ENCODE measurements at places on chromosomes 12 and 14. TPM values are rescaled to one million over a fixed set of nuclear protein-coding genes. Genes with fewer than 3 reads are reported as not detected.

ISM2 gene
- not detected for total RNA-seq

RBMS2 gene
- 11.5 TPM for total RNA-seq

PSMC6 gene
- total RNA-seq = 232 TPM

SSPN gene
- total RNA-seq = 11.9 TPM

MUCL1 gene
- not detected for total RNA-seq

SLC4A8 gene
- total RNA-seq = 4.2 TPM

GRCh38 chr14:98724734-98725133, 547.3 kb downstream of the BCL11B start:
- no peak overlapping the region for H3K4me3 ChIP-seq
- H3K36me3 ChIP-seq = no peaks in the 10 kb centered on the region
- H3K27me3 ChIP-seq = peaks cover 35% of the 10 kb centered on the region
- DNase-seq = no peak
- H3K4me1 ChIP-seq = no peaks in the 10 kb centered on the region

DNA sequence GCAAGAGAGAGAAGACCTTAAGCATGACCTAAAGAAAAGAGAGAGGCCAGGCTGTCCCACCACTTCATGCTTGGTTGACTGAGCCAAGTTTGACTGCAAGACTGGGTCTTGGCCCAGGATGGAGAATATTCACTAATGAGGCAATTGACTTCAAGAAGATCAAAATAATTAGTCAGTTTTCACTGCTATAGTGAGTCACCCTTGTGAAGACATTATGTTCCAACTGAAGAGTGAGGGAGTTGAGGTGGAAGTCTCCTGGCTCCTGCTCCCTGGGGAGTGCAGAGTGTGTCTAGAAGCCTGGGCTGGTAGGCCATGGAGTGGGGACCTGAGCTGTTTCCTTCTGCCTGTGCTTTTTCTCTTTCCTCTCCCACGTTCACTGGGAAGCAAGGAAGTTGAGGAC, 117.6 kb downstream of the CACNA1C start:
- DNase-seq = no peak
- no peak overlapping the region for H3K4me3 ChIP-seq
- peaks cover 42% of the 10 kb centered on the region for H3K27me3 ChIP-seq
- no peak overlapping the region for H3K27ac ChIP-seq

GRCh38 chr12:91767237-91767636, 378.4 kb downstream of the BTG1 start:
- 0 out of 2 replicates have a peak, but pooled peaks cover 5% of the 10 kb centered on the region for H3K4me1 ChIP-seq
- no peak overlapping the region for H3K4me3 ChIP-seq
- H3K27ac ChIP-seq = no peak overlapping the region
- H3K27me3 ChIP-seq = no peaks in the 10 kb centered on the region
- no peaks in the 10 kb centered on the region for H3K36me3 ChIP-seq
- no peak for DNase-seq

- no peak overlapping the region for H3K27ac ChIP-seq
- no peaks in the 10 kb centered on the region for H3K36me3 ChIP-seq
- DNase-seq = no peak
- H3K4me3 ChIP-seq = peak overlapping the region; percentile 78
Observed at GRCh38 chr12:132558861-132559623, 51.3 kb downstream of the LRCOL1 start.

GRCh38 chr12:6336889-6337853, 4.7 kb downstream of the TNFRSF1A start:
- peak overlapping the region; percentile 100 for H3K27ac ChIP-seq
- no peaks in the 10 kb centered on the region for H3K27me3 ChIP-seq
- no peak for DNase-seq

DNA sequence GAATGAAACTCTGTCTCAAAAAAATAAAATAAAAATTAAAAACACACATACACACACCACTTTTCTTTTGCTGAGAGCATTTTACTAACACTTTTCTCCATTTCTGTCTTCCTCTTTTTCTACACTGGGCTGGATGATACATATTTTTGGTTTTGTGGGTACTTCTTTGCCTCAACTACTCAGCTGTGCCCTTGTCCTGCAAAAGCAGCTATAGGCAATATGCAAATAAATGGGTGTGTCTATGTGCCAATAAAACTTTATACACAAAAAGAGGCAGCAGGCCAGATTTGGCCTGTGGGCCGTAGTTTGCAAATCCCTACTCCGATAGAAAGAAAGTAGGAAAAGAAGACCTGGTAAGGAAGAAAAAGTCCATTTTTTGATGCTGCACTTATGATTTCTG, 6.5 kb downstream of the CLMN start:
- no peaks in the 10 kb centered on the region for H3K36me3 ChIP-seq
- H3K4me1 ChIP-seq = peaks cover 22% of the 10 kb centered on the region
- H3K27me3 ChIP-seq = no peaks in the 10 kb centered on the region
- H3K4me3 ChIP-seq = no peak overlapping the region

DNA sequence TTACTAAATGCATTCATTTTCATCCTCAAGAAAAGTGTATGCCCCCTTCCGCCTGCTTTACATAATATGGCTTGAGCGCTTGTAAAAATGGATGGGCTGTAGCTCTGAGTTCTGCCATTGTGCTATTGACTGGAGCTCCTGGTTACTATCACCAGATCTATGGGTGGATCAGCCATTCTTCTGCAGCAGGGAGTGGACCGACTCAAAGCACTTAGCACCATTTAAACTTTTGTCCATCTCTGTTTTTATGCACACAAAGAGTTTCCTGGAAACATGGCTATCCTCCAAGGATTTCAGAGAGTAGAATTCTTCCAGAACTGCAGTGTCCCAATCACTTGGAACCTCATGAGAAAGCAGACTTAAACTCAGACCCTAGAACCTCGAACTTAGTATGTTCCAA, 4.5 kb upstream of the NUMB start:
- no peaks in the 10 kb centered on the region for H3K27me3 ChIP-seq
- H3K4me1 ChIP-seq = peaks cover 42% of the 10 kb centered on the region
- no peak for DNase-seq
- H3K4me3 ChIP-seq = no peak overlapping the region
- no peaks in the 10 kb centered on the region for H3K36me3 ChIP-seq
- no peak overlapping the region for H3K27ac ChIP-seq

DNA sequence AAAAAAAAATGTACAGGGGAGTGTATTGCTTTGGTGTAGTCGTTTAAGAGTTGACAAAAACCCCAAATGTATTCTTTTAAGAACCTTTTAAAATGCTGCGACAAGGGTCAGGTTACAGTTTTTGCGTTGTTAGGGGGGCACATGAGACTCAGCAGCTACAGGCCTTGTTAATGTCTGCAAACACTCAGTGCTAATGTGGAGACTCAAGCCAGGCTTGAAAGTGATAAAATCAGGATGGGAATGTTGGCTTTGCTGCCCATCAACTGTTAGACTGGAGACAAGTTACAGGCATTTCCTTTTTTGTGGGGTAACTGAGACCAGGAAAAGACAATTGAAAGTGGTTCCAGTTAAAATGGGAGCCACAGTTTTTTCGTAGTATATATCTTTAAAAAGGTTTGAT, 84.8 kb downstream of the PRKCH start:
- DNase-seq = no peak
- H3K27ac ChIP-seq = no peak overlapping the region
- H3K27me3 ChIP-seq = no peaks in the 10 kb centered on the region
- no peaks in the 10 kb centered on the region for H3K4me1 ChIP-seq

- peak overlapping the region; percentile 85 for H3K27ac ChIP-seq
- peaks cover 31% of the 10 kb centered on the region for H3K4me1 ChIP-seq
- DNase-seq = no peak
- H3K36me3 ChIP-seq = no peaks in the 10 kb centered on the region
- H3K4me3 ChIP-seq = peak overlapping the region; percentile 27
Observed at GRCh38 chr14:58730792-58731464, 93.2 kb downstream of the DACT1 start.

GRCh38 chr12:15268927-15269552, 47.8 kb upstream of the RERG start:
- H3K4me3 ChIP-seq = no peak overlapping the region
- H3K27me3 ChIP-seq = no peaks in the 10 kb centered on the region
- peaks cover 6% of the 10 kb centered on the region for H3K4me1 ChIP-seq

DNA sequence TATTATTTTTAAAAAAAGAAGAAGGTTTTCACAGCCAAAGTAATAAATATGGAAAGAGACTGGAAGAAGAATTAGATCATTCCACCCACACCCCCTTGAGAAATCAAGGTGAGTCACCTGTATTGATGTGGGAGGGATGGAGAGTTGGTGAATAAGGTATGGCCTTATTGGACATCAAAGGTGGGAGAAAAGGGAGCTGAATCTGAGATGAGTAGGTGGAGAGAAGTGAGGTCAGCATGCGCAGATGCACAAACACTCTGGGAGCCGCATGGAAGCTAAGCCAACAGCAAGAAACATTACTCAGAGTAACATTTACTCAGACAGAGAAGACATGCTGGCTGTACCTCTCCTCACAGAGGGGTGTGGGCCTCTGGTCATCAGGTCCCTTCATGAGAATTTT, 113.1 kb upstream of the FOXG1 start:
- no peaks in the 10 kb centered on the region for H3K27me3 ChIP-seq
- H3K4me3 ChIP-seq = peak overlapping the region; percentile 12
- DNase-seq = peak; percentile 93

GRCh38 chr14:35829449-35829848, 3.3 kb downstream of the BRMS1L start:
- no peak overlapping the region for H3K27ac ChIP-seq
- no peaks in the 10 kb centered on the region for H3K27me3 ChIP-seq
- peaks cover 7% of the 10 kb centered on the region for H3K4me1 ChIP-seq

Data from PC-3 (cell line).